Pancreas (tissue), 10 donors: ENCODE measurements at places on chromosomes 4 and X. TPM values are rescaled to one million over a fixed set of nuclear protein-coding genes. Genes with fewer than 3 reads are reported as not detected.

Gene NALF2
- polyA plus RNA-seq = 1.0 TPM

Gene DGAT2L6
- not detected for polyA plus RNA-seq

Gene DDIT4L
- polyA plus RNA-seq = 0.14 TPM

Gene REPS2
- 7.1 TPM for polyA plus RNA-seq

Gene PDE6B
- polyA plus RNA-seq = 0.99 TPM

Gene NOX1
- polyA plus RNA-seq = not detected

Gene TMPRSS11B
- not detected for polyA plus RNA-seq

Gene MAGEB10
- polyA plus RNA-seq = not detected

Gene PNCK
- polyA plus RNA-seq = 0.99 TPM

Gene POLA1
- polyA plus RNA-seq = 2.4 TPM

Gene ZFP92
- polyA plus RNA-seq = 0.34 TPM

Gene PCSK1N
- 368 TPM for polyA plus RNA-seq

Gene PHOX2B
- polyA plus RNA-seq = 0.54 TPM

Gene RAB28
- polyA plus RNA-seq = 6.5 TPM

Gene LGI2
- 0.38 TPM for polyA plus RNA-seq

Gene KCTD8
- polyA plus RNA-seq = 0.19 TPM
